ENCODE measurements at places on chromosomes 1 and 21.

DNA sequence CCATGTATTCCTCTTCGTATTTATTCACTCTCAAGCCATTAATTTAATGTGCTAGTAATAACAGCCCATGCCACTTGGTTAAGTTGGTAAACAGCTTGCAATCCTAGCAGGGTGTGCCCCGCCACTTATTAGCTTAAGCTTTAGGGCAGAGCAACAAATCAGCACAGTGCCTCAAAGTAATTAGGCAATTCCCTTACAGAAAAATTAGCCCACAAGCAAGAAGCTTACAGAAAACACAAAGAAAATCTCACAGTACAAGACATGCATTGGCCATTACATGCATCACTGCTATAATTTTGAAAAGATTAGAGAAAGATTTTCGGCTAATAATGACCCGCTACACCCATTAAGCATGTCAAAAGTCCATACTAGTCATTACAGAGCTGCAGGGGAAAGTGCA lies 47.6 kb downstream of the TGFB2 start:
- DNase-seq = no peak

DNA sequence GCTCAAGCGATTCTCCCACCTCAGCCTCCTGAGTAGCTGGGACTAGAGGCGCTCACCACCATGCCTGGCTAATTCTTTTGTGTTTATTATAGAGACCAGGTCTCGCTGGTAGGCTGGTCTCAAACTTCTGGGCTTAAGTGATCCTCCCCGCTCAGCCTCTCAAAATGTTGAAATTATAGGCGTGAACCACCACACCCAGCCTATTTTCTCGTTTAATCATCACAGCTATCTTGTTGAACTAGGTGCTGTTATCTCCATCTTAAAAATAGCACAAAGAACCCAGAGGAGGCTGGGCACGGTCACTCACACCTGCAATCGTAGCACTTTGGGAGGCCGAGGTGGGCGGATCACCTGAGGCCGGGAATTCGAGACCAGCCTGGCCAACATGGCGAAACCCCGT lies 28.1 kb downstream of the COL16A1 start:
- DNase-seq = no peak

GRCh38 chr1:77143529-77144121 lies 75.6 kb downstream of the PIGK start:
- no peak for DNase-seq

DNA sequence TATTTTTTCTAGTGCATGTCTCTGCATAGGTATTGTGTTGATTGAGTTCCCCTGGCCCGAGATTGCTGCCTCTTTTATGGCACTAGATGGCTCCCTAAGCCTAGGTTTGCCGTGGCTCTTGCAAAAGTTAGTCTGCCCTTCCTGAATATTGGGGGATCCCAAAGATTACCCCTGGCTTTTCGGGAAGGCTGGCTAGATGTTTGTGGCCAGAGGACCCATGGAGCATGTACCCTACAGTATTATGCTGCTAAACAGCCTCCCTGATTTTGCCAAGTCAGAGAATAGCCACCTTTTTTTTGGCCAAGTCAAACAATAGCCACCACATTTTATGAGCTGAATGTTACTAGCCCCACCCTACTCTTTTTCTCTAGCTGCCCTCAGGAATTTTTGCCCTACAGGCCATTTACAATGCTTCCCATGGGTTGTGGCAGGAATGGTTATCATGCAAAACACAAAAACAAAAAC lies 343.2 kb downstream of the OLFM3 start:
- no peak for DNase-seq

- DNase-seq = peak; percentile 71
Measured at GRCh38 chr1:205477759-205478247, 22.0 kb upstream of the BLACAT1 start.

DNA sequence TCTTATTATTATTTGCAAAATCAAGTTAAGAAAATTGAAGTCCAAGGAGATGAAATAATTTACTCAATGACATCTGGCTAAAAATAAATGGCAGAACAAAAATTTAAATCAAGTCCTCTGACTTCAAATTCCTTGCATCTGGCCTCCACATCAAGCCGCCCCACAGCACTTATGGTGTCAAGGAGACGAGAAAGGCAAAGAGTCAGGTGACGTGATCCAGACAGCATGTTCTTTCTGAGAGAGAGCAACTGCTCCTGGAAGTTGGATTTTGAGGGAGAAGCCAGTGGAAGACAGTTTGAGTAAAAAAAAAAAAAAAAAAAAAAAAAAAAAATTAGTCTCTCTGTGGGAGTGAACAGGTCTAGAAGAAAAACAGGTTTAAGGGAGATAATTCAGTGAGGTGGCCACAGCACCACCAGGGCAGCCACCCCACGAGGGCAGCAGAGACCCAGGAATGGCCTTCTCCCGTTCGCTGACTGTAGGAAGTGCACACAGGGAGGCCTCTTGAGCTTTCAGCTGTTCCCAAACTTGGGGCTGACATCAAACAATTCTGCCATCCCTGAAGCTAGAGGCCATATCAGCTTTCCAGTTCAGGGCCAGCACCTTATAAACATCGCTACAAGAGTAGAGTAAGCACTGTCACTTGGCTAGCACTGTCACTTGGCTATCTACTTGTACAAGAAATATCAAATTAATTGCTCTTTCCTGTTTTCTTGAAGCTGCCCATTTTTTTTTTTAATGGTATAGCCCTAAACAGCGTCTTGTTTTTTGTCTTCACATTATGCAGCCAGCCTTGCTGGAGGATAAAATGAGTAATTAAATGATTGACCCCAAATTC lies 7.8 kb downstream of the C1orf162 start:
- peak; percentile 44 for DNase-seq

- no peak for DNase-seq
Measured at GRCh38 chr1:185846672-185847444, 112.7 kb downstream of the HMCN1 start.

Measured in SHP77 treated with DMSO at 0.1 percent for 48 hours (cell line).